WTC11 (cell line): ENCODE measurements at places on chromosomes 11 and 22.

DNA sequence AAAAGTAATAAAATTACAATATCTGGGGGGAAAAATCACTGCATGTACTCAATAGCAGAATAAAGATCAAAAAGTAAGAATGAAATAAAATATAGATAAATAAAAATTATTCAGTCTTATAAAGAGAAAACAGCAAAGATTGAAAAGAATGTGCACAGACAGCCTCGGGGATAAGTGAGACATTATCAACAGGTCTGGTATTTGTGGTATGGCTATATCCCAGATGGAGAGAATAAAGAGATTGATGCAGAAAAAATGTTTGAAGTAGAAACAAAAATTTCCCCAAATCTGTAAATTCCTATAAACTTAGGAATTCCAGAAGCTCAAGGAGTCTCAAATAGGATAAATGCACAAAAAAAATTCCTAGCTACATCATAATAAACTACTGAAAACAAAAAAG lies 74.5 kb upstream of the LUZP2 start:
- no peak for DNase-seq

GRCh38 chr11:2699185-2699530 lies 636 bp downstream of the KCNQ1OT1 start:
- DNase-seq = peak; percentile 20

GRCh38 chr11:102252339-102252891 lies 64.9 kb upstream of the BIRC3 start:
- DNase-seq = no peak

GRCh38 chr11:16404781-16405285 lies 48.5 kb upstream of the SOX6 start:
- no peak for DNase-seq

GRCh38 chr11:134951305-134951700 lies 539.3 kb upstream of the B3GAT1 start:
- DNase-seq = no peak

DNA sequence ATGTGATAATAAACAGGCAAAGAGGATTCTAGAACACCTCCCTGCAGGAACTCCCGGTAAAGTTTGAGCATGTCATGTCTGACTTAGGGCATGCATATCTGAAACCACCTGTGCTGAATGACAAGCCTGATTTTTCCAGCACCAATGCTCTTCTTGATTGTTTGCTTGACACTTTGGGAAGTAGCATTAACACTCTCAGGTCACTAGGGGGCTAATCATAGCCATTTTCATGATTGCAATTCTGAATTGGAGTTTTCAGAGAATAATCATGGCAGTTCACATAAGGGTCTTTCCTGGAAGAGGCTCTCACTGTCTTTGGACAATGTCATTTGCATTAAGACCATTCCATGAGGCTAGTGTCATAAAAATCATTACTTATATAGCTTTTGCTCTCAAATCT lies 234.4 kb upstream of the MTNR1B start:
- no peak for DNase-seq

DNA sequence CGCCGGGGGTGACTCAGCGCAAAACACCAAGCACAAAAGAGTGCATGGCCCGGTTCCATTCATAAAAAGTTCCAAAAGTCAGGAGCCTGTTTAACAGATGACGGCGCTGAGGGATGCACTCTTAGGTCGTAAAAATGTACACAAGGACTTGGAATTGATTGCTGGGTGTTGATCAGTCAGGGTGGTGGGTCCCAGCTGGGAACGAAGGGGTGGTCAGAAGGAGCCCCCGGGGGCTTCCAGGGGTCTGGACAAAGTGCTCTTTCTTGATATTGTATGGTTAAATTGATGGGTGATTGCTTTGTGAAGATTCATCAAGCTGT lies 20.7 kb downstream of the IFITM10 start:
- no peak for DNase-seq

DNA sequence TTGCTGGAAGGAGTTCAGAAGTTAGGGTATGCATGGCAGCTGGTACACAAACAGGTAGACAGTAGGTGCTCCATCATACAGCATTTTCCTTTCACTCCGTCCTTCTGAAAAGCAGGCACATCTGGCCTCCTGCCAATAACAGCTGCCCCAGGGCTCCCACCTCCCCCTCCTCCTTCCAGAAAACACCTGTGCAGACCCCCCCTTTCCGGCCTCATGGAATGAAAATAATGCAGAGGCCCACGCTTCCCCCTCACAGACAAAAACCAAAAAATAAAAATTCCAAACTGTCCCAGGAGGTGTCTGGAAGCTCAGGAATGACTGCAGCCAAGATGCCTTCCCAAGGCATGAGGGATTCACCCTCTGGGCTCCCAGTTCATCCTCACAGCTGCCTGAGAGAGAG lies 185.5 kb downstream of the MN1 start:
- no peak for DNase-seq

DNA sequence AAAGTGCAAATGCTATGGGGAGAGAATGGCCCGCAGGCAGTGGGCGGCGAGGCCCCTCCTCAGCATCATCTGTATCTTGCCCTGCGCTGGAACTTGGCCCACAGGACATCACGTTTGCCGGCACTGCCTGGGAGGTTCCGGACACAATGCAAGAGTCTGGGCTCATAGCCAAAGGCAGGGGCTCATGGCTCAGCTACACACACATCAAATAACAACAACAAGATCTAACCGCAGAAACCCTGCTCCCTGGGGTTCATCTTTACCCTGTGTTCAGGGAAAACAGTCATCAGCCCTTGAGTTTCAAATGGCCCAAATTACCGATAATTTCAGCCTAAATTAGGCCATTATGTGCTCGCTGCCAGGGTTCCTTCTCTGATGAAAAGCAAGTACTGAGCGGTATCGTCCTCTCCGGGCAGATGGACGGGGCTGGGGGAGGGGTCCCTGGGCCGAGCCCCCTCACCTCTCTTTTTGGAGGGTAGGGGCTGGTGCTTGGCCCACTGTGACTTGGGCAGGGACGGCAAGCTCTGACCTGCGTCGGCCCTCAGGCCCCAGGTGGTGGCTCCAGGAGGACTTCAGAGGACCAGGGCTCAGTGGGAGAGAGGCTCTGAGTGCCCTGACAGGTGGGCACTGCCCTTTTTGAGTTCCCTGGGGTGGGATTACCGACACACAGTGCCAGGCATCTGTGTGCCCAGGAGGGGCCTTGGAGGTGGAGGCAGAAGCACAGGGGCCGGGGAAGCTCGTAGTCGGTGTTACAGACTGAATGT lies 25.0 kb upstream of the GAL start:
- DNase-seq = no peak

GRCh38 chr22:45216133-45217003 lies 24.3 kb downstream of the KIAA0930 start:
- DNase-seq = peak; percentile 54

DNA sequence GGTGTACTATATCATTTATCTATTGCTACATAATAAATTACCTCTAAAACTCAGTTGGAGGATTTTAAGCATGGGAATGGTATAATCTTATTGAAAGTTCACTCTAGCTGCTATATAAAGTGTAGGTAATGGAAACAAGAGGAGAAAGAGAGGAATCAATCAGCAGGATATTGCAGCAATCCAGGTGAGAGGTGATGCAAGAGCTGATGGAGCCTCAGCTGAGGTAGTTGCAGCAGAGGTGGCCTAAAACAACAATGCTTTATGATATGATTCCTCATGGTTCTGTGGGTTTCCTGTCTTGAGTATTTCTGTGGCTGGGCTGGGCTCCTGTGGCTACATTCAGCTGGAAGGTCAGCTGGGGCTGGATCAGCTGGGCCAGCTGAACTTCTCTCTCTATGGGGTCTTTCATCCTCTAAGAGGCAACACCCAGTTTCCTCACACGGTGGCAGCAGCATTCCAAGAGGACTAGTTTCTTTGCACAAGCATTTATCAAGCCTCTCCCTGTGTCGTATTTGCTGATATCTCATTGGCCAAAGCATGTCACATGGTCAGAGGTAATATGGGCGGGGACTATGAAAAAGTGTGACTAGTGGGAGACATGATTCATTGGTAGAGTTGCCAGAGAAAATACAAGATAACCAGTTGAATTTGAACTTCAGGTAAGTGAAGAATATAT lies 135.4 kb upstream of the LARGE1 start:
- DNase-seq = peak; percentile 70

- no peak for DNase-seq
Observed at GRCh38 chr11:7610393-7610792, 62.9 kb downstream of the CYB5R2 start.

DNA sequence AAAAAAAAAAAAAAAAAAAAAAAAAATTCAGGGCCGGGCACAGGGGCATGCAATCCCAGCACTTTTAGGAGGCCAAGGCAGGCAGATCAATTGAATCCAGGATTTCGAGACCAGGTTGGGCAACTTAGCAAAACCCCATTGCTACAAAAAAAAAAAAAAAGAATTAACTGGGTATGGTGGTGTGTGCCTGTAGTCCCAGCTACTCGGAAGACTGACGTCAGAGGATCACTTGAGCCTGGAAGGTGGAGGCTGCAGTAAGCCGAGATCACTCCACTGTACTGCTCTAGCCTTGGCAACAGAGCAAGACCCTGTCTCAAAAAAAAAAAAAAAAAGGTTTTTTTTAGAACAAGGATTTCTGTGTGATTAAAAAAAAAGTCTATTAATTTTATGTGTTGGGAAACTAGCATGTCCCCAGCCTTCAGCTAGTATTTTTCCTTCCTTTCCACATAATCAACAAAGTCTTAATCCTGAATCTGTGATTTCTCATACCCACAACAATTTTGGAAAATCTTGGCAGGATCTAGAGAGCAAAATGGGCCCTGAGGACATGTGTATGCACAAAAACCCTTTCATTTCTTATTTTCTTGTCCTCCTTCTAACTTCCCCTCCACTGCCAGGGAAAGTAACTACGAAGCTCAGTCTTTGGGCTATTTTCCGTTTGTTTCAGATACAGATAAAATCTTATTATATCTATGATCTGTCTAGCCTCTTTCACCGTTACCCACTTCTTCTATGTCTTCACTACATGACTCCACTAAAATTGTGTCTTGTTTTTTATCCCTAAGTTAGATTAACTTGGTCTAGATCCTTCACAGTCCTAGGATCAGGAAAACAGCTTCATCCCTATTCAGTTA lies 5.7 kb upstream of the AMBRA1 start:
- no peak for DNase-seq
